ENCODE measurements at places on chromosomes 1 and 21. TPM values are rescaled to one million over a fixed set of nuclear protein-coding genes. Genes with fewer than 3 reads are reported as not detected.

DNA sequence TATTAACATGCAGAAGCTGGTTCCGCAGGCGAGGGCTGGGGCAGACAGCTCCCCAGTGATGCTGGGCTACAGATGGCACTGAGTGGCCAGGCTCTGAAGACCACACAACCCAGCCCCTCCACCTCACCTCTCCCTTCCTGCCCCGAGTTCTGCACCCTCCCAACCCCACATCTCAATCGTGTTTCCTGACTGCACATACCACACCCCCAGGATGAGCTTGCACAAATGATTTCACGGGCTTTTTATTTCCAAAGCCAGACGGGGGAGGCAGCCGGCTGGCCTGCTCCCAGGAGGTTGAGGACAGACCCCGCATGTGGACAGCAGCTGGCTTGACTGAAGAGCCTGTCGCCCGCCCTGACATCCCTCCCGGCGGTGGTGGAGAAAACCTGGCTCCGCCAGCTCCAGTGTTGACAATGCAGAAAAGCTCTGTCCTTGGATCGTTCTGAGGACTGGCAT lies 21.4 kb upstream of the ALDH4A1 start:
- DNase-seq, result peak; percentile 73

- DNase-seq, result no peak
Measured at GRCh38 chr1:219149953-219150352, 23.7 kb upstream of the LYPLAL1 start.

- DNase-seq, result peak; percentile 79
Measured at GRCh38 chr1:178037510-178038253, 56.2 kb upstream of the RASAL2 start.

DNA sequence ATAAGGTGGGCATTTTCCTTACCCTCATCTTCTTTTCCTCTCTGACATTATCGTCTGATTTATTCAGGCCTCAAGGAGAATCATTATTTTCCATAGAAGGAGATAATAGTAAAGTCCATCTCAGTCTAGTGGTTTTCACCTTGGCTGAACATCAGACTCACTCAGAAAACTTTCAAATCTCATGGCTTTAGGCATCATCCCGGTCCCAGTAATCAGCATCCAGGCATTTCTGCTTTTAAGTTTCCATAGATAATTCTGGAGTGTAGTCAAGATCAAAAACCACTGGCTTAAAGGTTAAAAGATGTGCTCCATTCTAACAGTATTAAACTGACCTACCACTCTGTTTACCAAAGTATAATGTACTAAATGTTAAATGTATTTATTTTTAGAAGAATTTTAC lies 49.4 kb downstream of the RNF2 start:
- no peak for DNase-seq

GRCh38 chr1:41432481-41433280 lies 51.8 kb downstream of the EDN2 start:
- peak; percentile 35 for DNase-seq

GRCh38 chr1:41314376-41315145 lies 46.7 kb upstream of the FOXO6 start:
- DNase-seq, result no peak

DNA sequence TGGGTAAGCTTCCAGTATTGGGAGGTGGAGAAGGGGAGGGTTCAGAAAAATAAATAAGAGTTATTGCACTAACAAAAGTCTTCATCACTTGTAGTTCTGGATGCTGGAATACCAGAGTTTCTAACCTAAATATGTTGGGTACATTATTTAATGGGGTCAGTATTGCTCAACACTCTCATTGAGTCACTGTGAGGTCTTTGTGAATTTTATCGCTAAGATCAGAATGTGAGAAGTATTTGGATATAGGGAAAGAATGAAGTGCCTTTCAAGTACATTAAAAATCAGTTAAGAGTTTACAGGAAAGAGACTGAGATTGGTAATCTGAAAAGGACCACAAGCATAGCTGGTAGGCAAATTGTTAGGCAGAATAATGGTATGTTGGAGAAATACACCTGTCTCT lies 8.8 kb downstream of the SNRPE start:
- DNase-seq, result no peak

DNA sequence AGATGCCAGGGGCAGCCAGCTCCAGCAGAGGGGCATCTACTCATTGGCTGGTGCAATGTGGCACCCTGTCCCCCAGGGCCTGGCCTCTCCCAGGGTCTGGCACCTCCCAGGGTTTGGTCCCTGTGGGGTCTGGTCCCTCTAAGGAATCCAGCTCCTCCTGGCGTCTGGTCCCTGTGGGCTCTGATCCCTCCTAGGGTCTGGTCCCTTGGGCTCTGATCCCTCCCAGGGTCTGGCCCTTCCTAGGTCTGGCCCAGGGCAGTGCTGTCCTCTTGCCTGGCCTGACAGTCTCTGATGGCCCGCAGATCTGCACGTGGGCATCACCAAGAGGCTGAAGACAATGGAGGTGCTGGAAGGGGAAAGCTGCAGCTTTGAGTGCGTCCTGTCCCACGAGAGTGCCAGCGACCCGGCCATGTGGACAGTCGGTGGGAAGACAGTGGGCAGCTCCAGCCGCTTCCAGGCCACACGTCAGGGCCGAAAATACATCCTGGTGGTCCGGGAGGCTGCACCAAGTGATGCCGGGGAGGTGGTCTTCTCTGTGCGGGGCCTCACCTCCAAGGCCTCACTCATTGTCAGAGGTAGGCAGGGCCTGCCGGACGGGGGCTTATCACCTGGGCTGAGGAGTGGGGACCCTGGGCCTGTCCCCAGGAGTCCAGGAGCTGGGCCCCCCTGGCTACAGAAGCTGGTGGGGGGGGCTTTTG lies 73.9 kb downstream of the OBSCN start:
- DNase-seq, result no peak

DNA sequence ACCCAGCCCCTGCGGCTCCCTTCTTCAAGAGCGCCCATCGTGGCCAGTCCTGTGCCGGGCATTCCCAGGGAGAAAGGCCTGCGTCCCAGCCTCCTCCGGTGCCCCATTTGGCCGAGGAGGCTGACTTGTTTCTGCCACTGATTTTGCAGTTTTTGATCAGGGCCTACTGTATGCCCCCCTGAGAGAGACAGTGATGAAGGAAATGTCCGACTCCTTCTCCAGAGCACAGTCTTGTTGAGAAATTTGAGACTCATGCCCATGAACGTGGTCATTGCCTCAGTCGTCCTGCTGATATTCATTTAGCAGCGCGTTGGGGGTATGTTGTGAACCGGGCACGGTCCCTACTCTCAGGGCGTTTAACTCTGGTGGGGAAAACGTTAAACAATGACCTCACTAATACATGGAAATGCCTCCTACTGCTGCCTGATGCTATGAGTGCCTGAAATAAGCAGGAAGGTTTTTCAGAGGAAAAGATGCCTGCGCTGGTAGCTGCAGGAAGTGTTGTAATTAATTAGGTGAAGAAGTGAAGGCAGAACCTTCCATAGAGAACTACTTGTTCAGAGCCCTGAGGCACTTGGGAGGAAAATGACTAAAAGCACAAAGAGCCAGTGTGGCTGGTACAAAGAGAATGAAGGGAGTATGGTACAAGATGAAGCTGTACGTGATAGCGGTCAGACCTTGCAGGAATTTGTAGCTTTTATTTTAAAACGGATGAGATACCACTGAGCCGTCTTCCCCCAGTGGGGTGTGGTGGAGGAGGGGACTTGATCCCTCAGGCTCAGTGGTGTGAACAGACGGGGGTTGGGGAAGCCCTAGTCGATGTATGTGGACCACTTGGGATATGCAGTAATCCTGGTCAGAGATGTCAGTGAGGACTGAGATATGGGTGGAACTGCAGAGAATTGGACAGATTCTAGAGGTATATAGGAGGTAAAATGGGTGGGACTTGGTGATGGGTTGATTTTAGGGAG lies 730 bp downstream of the ZCCHC17 start:
- DNase-seq, result peak; percentile 19

DNA sequence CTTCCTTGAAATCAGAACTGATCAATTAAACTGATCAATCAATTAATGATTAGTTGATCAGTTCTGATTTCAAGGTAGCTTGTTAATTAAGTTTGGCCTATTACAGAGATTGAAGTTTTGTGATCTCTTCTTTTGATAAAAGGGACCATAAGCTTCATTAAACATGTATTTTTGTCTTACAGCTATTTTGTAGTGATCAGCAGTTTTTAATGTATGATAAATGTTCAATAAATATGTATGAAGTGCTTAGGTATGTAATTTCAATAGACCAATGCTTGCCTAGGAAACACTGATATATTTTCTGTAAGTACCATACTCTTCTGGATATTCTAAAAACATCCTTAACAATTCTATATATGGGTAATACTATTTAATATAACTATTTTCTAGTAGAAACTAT lies 569.6 kb downstream of the BRINP3 start:
- DNase-seq, result no peak

GRCh38 chr1:109120356-109120755 lies 6.4 kb downstream of the ELAPOR1 start:
- DNase-seq, result no peak

DNA sequence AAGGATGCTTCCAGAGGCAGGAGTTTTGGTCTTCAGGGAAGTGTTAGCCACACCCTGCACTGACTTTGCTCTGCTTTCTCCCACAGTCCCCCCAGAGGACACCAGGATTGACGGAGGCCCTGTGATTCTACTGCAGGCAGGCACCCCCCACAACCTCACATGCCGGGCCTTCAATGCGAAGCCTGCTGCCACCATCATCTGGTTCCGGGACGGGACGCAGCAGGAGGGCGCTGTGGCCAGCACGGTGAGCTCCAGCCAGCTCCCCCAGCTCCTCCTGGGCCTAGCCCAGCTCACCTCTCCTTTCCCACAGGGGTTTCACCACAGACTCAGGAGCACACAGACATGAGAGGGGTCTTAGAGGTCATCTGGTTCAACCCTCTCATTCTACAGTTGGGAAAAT lies 90.9 kb downstream of the KIRREL1 start:
- DNase-seq, result no peak

- no peak for DNase-seq
Measured at GRCh38 chr1:216247937-216248336, 175.3 kb downstream of the USH2A start.

DNA sequence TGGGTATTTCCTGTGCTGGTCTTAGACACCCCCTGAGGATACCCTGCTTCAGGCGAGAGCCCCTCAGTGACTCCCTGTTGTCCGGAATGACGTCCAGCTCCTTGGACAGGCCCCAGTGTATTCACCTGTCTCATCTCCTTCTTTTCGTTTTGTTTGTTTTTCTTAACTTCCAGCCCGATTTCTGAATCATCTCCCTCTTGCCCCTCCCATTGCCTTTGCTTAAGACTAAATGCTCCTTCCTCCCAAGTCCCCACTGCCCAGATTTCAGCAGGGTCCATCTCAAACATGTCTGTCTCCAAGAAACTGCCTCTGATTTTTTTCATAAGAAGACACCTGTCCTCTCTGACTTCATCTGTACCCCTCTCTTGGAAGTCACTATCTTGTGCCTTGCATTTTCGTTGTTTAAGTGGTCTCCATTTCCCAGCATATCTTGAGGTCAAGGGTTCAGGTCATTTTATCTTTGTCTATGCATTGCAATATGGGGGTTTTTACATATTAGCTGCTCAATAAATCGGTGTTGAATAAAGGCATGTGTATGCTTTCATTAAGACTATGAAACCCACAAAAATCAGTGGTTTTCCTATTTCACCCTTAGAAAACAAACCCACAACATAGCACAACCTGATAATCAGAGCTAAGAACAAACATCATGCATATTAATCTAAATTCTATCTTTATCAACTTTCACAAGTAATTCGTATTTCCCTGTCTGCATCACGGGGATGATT lies 58.4 kb upstream of the LGALS8 start:
- DNase-seq, result no peak

DNA sequence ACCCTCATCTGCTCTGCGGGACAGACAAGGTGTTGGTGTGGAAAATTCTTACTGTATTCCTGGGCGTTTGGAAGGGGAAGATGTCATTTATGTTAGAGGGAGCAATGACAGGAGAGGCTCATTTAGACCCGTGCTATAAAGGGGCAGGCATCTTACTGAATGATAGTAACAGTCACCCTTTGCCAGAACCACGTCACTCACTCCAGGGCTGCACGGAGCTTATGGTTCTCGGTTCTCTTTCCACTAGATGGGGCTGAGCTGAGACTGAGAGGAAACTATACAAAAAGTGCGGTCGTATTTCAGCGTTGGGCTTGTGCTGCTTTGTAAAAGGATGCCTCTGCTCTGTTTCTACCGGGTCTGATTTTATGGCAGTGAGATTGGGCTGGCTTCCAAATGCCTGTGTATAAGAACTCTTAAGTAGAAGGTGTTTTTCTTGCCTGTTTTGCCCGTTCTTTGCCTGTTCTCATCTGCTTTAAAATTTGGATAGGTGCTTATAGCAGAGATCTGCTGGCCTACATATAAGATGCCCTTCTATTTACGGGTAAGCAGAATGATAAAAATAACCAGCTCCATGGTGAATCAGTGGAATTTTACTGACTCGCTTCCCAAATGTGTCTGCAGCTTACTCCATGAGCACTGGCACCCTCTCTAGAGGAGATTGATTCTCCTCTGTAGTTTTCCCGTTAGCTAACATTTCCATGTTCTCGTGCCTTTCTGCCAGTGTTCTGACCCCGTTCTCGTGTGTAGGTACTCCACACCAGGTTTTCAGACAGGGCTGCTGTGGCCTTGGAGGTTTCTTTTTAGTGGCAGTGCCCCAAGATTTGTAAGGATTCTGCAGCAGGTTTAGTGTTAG lies 55.9 kb downstream of the MRPS6 start:
- DNase-seq, result peak; percentile 77

DNA sequence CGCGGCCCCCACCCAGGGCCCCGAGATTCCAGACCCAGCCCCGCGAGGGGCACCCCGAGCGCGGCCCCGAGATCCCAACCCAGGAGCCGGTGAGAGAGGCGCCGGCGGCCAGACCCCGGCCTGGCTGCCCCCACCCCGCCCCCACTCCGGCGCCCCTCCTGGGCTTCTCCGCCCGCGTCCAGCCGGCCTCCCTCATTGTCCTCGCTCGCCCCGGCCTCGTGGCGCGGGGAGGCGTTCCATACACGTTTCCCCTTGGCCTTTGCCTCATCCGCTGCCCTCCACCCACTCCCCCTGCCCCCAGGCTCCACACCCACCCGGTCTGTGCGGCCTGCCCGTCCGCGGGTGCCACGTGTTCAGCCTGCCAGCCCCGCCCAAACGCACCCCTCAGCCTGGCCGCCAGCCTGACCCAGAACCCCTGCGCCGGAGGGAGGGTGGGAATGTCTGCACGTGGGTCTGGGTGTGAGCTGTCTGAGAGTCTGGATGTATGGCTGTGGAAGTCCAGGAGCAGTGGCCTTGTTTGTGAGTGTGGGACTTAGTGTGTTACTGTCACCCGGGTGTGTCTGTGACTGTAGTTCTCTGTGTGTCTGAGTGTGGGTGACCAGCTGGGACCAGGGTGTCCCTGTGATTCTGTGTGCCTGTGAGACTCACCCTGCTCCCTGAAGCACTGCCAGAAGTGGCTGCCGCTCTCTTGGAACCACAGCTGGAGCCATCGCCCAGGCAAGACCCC lies 681 bp downstream of the B4GALT2 start:
- DNase-seq, result no peak

Gene OR2W3
- 0.25 TPM for polyA plus RNA-seq

Gene C1orf115
- 24.4 TPM for polyA plus RNA-seq

Gene RGS1
- 1.4 TPM for polyA plus RNA-seq

Gene TEDDM1
- polyA plus RNA-seq, result 0.20 TPM

Gene CYP4Z1
- 0.52 TPM for polyA plus RNA-seq

Gene LINGO4
- polyA plus RNA-seq, result not detected

Gene TRAF3IP3
- 1.7 TPM for polyA plus RNA-seq

Gene KLHDC8A
- polyA plus RNA-seq, result 2.5 TPM

Data from left kidney (tissue), 8 donors.